ENCODE measurements at places on chromosomes 4 and X.
A peak's percentile ranks its signal among the peaks of the same experiment; 100 is the strongest.

GRCh38 chr4:88097301-88097700, 61.1 kb downstream of the ABCG2 start:
- no peak for DNase-seq

DNA sequence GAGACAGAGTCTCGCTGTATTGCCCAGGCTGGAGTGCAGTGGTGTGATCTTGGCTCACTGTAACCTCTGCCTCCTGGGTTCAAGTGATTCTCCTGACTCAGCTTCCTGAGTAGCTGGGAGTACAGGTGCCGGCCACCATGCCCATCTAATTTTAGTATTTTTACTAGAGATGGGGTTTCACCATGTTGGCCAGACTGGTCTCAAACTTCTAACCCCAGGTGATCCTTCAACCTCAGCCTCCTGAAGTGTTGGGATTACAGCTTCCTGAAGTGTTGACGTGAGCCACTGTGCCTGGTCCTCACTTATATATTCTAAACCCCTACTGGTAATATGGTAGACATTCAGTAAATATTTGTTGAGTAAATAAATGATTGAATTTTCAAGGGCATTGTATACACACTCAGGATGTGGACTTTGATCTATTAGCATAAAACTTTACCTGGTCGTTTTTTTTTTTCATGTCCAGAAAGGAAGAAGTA, 33.0 kb downstream of the MTHFD2L start:
- DNase-seq = no peak

DNA sequence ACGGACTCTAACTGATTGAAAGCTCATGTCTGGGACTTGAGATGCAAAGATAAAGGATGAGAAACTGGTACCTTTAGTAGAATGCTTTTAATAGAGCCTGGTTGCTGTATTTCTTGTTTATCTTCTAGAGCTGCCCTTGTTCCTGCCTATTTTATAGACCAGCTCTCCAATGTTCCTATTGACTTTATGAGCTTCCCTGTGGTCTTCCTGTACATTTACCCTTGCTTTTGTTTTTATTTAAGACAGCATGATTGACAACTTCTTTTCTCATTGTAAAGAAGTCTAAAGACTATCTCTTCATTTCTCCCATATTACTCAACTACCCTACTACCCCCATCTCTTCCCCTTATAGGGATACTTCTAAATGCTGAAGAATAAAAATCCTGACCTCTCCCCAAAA, 174.7 kb downstream of the UGT8 start:
- no peak for DNase-seq

DNA sequence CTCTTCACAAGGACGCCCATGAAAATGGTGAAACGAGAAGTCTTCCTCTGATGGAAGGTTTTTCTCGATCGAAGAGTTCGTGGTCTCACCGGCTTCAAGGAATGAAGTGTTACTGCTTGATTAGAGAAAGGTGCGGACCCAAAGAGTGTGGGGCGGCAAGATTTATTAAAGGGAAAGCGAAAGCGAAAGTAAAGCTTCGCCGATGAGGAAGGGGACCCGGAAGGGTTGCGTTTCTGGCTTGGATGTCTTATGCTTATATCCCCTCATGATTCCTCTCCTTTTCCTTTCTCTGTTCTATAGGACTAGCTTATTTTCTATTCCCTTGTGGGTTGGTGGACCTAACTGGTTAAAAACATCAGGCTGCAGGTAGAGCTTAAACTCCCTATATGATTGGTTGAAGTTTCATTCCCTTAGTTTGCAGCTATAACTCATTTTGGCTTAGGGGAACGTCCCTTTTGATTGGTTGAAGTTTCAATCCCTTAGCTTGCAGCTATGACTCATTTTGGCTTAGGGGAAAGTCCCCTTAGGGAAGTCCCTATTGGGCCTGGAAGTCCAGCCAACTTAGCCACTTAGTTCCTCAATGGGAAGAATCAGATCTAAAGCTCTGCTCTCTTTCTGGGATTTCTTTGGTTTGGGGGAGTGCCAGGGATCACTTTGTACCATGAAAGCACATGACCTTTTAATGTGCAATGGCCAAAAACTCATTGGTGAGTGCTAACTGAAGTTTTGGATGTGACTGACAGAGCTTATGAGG, 1025.0 kb upstream of the PCDH10 start:
- no peak for DNase-seq

GRCh38 chrX:151812661-151813060, 78.1 kb downstream of the CNGA2 start:
- DNase-seq = no peak

GRCh38 chr4:151031831-151032605, 16.9 kb upstream of the LRBA start:
- DNase-seq = no peak

DNA sequence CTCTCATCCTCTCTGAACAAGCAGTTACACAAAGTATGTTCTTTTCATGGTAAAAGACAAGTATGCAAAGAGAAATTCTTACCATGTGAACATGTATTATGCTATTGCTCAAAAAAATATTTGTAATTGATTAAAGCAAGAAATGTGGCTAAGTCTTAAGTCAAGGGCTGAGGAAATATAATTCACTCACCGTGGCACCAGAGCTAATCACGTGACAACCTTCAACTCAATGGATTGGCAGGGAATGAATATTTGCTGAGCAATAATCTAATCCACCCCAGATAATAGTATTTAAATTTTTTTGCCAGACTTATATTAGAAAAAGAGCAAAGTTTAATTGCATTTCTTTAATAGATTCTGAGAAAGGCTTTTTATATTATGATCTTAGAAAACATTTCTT, 310.2 kb downstream of the HS3ST1 start:
- DNase-seq = no peak

- no peak for DNase-seq
Measured at GRCh38 chrX:151870602-151871001, 42.1 kb upstream of the MAGEA4 start.

DNA sequence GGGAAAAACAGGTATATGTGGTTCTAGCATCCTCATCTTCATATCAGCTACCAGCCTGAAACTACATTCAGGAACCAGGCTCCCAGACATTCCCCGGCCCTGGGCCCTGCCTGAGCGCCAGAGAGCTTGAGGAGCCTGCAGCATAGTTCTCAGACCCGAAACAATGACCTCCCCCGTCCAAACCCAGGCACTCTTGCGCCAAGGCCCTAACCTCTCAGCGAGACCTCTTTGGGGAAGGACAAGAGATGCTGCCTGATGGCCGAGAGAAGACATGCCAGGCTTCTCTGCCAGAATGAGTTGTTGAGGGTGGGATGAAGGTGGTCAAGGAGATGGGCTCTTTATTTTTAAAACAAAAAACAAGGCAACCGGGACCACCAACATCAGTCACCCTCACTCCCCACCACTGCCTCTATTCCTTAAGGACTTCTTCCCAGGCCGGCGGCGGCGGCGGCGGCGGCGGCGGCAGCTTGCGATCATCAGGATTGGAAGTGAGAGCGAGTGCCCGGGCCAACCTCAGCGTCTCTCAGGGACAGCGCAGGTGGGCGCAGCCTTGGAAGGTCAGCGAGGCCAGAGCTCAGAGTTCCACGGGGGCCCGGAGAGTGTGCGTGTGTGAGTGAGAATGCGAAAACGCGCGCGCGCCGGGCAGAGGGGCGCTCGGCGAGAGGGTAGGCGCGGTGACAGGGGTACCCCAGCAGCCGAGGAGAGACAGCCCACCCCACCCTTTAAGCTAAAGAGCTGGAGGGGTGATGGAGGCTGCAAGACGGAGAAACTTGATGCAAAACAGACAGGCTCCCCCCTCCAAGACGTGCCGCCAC, 601 bp downstream of the INPP4B start:
- peak; percentile 5 for DNase-seq

- DNase-seq = no peak
Measured at GRCh38 chr4:156764145-156764544, 207.5 kb downstream of the PDGFC start.

All from stimulated activated CD4-positive, alpha-beta T cell treated with anti-CD3 and anti-CD28 coated beads, Interleukin-15, amount 100 ng/mL, for 1 hour (primary cell).